Stimulated activated CD4-positive, alpha-beta T cell treated with anti-CD3 and anti-CD28 coated beads, Interleukin-2, amount 100 ng/mL, for 48 hours (primary cell): ENCODE measurements at places on chromosomes 6 and 20.

DNA sequence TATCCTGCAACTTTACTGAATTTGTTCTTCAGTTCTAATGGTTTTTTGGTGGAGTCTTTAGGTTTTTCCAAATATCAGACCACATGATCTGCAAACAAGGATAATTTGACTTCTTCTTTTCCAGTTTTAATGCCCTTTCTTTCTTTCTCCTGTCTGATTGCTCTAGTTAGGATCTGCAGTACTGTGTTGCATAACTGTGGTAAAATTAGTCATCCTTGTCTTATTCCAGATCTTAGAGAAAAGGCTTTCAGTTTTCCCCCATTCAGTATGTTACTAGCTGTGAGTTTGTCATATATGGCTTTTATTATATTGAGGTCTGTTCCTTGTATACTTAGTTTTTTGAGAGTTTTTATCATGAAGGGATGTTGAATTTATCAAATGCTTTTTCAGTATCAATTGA, 4.3 kb downstream of the MICA start:
- DNase-seq, result no peak

GRCh38 chr20:24149881-24150307, 161.3 kb upstream of the GGTLC1 start:
- DNase-seq, result no peak

DNA sequence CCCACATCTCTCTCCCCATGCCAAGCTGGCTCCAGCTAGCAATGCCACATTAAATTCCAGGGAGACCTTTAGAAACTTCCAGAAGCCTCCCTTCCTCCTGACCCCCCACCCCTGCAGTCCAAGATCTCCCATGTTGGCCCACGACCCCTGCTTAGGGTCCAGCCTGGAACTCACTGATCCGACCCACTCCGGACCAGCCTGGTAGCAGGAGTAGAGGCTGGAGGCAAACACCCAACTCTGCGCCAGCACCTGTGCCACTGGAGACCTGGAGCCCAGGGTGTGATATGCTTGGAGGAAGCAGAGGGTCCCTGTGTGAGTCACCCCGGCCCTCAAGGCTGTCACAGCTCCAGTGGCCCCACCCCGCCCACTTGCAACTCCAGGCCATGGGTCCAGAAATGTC, 3.3 kb upstream of the ULBP1 start:
- no peak for DNase-seq

DNA sequence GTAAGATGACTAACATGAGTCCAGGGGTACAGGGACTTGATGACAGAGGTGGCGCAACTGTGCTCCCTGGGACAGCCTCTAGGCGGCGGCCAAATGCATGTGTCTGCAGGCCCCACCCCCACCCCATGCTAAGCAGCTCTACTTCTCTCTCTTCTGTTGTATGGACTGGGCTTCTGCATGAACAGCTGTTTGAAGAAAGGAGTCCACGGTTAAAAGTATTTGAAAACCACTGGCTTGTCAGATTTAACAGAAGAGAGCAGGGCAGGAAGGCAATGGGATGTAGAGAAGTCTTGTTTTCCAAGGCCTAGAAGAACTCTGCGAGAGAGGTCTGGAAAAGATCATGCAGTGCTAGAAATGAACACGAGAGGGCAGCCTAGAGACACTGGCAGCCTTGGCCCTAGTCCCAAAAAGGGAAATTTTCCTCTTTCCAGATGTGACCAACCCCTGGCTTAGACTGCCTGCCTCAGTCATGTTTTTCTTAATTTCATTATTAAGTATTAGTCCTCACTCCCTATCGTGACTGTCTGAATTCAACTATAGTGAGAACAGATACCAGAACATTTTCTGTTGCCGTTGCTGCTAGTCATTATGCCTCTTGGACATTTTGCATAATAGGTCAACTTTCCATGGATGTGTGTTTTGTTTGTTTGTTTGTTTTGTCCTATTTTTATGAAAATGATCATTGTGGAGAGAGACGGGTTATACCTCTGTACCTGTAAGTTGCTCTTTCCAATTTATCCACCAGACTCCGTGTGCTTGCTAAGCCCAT, 265.0 kb downstream of the ADGRG6 start:
- peak; percentile 68 for DNase-seq

DNA sequence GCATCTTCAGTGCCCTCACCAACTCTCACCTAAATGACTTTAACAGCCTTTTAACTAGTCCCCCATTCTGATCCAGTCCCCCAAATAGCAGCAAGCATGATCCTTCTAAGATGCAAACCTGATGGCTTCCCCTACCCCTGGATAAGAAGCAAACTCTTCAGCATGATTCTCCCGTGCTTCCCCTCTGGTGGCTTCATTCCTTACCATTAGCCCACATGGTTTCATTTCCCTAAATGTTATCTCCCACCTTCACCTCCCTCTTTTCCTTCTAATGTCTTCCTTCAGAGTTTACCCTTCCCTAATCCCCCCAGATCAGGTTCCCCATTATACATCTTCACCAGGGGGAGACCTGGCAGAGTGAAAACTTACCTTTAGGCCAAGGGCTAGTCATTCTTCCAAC, 4.0 kb upstream of the RAB5IF start:
- no peak for DNase-seq

DNA sequence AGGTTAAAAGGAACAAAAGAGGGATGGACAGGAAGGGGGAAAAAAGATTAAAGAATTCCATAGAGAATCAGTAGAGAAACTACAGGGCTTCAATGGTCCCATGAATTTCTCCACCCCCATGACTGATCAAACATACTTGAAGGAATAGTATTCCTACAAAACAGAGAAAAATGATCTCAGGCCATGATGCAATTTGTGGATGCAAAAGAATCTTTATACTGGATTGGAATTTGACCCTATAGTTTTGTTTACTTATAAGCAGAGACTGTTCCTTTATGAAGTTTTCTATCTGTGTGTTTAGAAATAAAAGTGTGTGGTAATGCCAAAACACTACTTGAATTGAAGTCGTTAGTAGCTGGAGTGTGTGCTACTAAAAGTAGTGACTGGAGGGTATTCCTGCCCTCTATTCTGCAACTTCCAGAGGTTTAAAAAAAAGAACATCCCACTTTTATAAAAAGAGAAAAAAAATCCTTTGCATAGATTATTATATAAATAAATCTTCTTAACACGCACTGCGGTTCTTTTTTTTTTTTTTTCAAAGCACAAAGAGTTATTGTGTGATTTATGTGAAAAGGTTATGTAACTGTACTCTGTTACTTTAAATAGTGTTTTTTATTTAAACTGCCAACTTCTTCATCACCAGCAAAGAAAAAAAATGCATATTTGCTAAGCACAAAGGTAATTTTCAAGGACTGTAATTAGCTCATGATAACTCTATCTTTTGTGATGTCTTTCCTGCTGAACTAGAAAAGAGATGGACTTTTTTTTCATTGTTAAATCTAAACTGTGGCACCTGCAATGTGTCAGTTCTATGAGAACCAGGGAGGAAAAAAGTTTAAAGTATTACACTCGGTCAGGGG, 214.5 kb upstream of the CITED2 start:
- no peak for DNase-seq

DNA sequence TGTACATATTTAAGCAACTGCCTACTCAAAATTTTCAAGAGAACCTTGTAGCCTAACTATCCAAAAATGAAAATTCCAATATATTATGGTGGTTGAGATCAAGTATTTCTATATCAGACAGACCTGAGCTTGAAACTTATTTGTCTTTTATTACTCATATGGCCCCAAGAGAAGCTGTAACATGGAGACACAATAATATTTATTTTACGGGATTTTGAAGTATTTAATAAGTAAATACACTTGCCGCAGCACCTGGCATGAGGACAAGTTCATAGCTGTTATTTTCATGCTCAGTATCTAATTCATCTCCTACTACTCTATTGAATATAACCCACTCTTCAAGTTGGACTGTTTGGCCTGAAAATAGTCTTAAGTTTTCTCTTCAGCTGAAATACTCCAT, 28.0 kb downstream of the PTPRK start:
- no peak for DNase-seq

- DNase-seq, result no peak
Observed at GRCh38 chr6:160337301-160337700, 10.9 kb upstream of the SLC22A3 start.

GRCh38 chr6:134080171-134080795, 27.9 kb upstream of the SLC2A12 start:
- no peak for DNase-seq

DNA sequence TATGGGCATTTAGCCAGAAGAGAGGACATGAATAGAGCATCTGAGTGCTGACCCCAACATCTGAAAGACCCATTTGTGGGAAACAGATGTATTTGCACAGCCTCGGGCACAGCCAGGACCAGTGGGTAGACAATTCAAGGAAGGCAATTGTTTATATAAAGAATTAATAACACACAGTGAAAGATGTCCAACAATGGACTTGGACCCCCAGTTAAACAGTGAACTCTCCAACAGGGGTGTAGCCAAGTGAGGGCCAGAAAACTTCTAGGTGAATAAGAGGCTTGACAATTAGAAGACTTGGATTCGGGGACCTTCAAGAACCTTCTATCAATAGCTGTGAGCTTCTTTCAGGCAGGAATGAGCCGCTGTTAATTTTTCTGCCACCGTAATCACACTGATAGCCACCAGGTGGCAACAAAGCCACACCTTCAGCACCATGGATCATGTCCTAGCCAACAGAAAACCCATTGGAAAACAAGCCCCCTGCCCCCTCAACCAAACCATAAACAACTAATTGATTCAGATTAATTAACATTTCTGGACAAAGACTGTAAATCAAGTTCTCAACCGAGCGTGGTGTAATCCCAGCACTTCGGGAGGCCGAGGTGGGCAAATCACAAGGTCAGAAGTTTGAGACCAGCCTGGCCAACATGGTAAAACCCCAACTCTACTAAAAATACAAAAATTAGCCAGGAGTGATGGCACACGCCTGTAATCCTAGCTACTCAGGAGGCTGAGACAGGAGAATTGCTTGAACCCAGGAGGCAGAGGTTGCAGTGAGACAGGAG, 8.8 kb upstream of the SRSF6 start:
- DNase-seq, result peak; percentile 25

GRCh38 chr6:98825600-98826230, 8.7 kb upstream of the POU3F2 start:
- no peak for DNase-seq

DNA sequence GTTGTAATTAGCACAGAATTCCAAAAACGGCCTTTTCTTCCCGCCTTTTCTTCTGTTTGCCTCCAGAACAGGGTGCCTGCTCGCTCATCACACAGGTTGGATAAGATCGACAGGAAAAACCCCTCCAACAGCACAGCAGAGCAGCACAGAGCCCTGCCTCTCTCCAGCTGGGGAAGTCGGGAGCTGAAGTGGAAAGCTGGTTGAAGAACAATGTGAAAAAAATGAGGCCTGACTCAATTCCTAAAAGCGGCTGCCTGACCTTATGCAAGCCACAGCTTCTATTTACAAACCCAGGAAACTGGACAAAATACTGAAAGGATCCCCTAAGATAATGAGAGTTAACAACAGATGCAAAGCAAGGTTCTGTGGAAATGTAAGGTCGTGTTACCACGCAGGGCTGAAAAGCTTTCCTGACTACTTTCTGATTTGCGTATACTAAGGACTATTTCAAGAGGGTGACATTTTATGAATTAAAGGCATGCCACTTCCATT, 116.9 kb downstream of the TTLL2 start:
- no peak for DNase-seq

DNA sequence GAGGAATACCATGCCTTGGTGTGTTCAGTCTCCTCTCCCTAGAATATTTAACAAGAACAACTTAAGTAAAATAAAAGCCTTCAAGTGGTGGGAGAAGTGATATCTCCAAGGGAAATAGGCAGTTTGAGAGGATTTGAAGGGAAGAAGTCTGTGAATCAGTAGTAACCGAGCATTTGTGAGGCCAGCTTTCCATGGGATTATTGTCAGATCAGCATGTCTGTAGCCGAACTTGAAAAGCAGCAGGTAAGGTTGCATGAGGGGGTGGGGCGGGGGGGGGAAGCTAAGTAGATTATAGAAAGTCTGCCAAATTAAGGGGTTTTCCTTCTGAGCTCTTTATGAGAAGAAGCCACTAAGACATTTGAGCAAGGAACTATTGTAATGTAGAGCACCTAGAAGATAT, 92.6 kb downstream of the GRIK2 start:
- DNase-seq, result no peak

- no peak for DNase-seq
Observed at GRCh38 chr6:92415656-92416055, 1003.7 kb downstream of the EPHA7 start.

DNA sequence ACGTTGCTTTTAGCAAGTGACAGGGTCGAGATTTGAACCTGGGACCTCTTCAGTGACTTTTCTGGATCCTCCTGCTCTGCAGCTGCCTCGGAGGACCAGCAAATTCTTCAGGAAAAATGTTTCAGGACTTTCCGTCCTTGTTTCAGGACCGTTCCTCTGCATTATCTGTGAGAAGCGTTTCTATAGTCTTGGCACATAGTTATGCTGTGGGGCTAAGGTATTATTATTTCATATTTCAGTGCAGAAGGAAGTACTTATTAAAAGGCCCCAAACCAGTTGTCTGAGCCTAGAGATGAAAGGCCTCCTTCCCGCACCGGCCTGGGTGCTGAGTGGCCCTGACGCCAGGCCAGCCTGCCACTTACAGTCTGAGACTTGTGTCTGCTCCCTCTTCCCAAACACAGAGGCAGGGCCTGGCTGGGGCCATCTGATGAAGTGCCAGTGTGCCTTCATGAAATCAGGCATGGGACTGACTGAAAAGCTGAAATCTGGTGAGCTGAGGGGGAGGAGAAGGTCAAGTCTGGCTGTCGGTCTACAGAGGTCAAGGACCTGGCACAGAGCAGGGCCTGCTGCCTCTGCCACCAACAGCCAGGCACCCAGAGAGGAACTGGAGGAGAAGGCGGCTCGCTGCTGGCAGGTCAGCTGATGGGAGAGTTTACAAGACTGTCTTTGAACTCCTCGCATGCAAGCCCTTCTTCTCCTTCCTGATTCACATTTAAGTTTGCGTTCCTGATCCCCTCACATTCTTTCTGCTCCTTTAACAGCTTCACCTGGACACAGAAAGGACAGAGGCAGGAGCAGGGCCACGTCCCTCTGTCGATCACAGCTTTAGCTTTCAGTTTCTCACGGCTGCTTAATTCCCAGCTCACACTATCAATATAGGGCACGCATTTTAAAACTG, 8.9 kb upstream of the QKI start:
- no peak for DNase-seq

- DNase-seq, result peak; percentile 3
Observed at GRCh38 chr6:11975353-11975977, 36.6 kb upstream of the HIVEP1 start.

DNA sequence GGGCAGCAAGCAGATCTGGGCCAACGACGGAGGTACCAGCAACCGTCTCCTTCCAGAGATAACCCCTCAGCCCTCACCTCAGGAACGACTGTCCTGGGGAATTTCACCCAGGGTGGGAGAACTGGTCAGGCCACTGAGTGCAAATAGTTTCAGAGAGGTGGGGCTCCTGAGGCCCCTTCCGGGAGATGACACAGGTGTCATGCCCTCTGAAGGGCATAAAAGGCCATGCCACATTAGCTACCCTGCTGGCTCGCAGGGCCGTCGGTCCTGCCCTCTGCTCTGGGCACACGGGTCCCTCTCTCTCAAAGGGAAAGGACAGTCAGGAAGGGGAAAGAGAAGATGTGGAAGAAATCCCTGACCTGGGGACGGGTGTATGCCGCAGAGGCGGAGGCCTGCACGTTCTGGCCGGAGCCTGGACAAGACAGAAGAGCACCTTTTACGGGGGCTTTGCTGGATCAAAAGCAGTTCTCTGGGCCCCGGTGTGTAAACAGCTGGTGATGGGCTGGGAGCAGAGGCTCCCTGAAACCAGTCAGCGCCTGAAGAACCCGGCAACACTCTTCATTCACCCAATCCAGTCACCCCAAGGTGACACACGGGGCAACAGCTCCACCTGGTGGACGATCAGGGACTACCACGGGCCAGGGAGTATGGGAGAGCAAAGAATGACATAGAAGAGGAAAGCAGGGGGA, 6.4 kb upstream of the TAF8 start:
- peak; percentile 97 for DNase-seq

- DNase-seq, result no peak
Observed at GRCh38 chr20:12535770-12536169, 473.0 kb upstream of the SPTLC3 start.
